Naive thymus-derived CD4-positive, alpha-beta T cell (primary cell): ENCODE measurements at places on chromosomes 3 and 15.
A peak's percentile ranks its signal among the peaks of the same experiment; 100 is the strongest.

GRCh38 chr15:81686021-81686420, 312.0 kb upstream of the TMC3 start:
- H3K4me3 ChIP-seq = no peak overlapping the region
- no peak overlapping the region for H3K27ac ChIP-seq
- no peaks in the 10 kb centered on the region for H3K36me3 ChIP-seq
- H3K4me1 ChIP-seq = no peaks in the 10 kb centered on the region
- H3K27me3 ChIP-seq = no peaks in the 10 kb centered on the region

GRCh38 chr15:101660005-101660404, 7.8 kb upstream of the TM2D3 start:
- no peak for DNase-seq
- H3K27ac ChIP-seq = no peak overlapping the region
- no peaks in the 10 kb centered on the region for H3K4me1 ChIP-seq
- H3K4me3 ChIP-seq = no peak overlapping the region

DNA sequence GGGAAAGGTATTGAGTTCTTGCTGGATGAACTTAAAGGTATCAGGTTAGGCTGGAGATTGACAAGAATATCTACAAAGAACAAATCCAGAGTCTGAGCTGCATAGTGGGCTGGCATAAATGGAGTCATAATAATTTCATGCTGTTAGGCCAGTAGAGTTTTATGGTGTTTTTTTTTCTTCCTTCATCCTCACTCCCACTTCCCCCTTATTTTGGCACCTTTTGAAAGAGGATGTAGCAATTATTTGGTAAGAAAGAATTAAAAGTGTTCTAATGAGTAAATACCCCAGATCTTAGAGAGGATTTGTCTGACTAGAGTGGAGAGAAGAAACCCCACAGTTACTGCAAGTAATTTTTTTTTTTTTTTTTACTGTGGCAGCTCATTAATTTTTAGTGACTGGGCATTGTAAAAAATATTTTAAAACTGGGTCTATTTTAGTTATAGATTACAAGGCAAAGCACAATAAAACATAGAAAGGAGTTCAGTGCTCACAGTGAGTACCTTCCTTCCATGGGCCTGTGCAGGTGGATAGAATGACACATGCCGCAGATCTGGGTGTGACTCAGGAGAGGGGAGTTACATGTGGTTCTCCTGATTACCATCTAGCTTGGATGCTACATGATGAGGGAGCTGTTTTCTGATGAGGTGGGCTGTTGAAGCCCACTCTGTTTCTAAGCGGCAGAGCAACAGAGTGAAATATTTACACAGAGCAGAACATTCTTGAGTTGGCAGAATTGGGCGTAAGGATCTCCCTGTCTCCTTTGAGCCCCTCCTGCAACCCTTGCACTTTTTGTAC, 5.3 kb downstream of the EDEM1 start:
- no peaks in the 10 kb centered on the region for H3K36me3 ChIP-seq
- H3K4me1 ChIP-seq = peaks cover 70% of the 10 kb centered on the region
- peak overlapping the region; percentile 59 for H3K27ac ChIP-seq
- H3K27me3 ChIP-seq = no peaks in the 10 kb centered on the region

GRCh38 chr15:44596511-44597010, 59.6 kb downstream of the EIF3J start:
- H3K4me1 ChIP-seq = no peaks in the 10 kb centered on the region
- no peaks in the 10 kb centered on the region for H3K36me3 ChIP-seq
- DNase-seq = no peak
- no peak overlapping the region for H3K4me3 ChIP-seq

DNA sequence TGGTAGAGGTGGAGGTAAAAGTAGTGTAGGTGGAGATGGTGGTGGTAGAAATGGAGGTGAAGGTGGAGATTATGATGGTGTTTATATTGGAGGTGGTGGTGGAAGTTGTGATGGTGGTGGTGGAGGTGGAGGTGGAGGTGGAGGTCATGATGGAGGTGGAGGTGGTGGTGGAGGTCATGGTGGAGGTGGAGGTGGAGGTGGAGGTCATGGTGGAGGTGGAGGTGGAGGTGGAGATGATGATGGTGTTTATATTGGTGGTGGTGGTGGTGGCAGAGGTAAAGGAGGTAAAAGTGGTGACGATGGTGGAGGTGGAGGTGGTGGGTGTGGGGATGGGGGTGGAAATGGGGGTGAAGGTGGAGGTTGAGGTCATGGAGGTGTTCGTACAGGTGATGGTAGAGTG, 107.8 kb downstream of the ASB7 start:
- no peak overlapping the region for H3K4me3 ChIP-seq
- no peaks in the 10 kb centered on the region for H3K4me1 ChIP-seq
- no peaks in the 10 kb centered on the region for H3K36me3 ChIP-seq
- no peak overlapping the region for H3K27ac ChIP-seq
- no peak for DNase-seq

DNA sequence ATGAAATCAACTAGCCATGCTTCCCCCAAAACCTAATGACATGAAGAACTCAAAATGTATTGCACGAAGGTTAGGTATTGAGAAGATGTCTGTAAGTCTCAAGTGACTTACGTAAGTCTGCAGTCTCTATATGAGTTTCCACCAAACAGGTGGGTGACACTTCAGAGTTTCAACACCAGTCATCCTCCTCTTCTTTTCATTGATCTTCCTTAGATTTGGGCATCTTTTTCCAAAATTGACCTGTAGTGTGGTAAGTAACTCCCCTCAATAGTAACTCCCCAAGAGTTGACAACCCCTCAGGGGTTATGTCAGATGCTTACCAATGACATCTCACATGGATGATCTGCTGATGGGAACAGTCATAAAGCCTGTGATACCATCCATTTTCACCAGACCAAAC, 46.1 kb downstream of the GPR176 start:
- H3K4me3 ChIP-seq = no peak overlapping the region
- no peaks in the 10 kb centered on the region for H3K36me3 ChIP-seq
- no peak for DNase-seq
- no peaks in the 10 kb centered on the region for H3K4me1 ChIP-seq
- H3K27me3 ChIP-seq = no peaks in the 10 kb centered on the region

DNA sequence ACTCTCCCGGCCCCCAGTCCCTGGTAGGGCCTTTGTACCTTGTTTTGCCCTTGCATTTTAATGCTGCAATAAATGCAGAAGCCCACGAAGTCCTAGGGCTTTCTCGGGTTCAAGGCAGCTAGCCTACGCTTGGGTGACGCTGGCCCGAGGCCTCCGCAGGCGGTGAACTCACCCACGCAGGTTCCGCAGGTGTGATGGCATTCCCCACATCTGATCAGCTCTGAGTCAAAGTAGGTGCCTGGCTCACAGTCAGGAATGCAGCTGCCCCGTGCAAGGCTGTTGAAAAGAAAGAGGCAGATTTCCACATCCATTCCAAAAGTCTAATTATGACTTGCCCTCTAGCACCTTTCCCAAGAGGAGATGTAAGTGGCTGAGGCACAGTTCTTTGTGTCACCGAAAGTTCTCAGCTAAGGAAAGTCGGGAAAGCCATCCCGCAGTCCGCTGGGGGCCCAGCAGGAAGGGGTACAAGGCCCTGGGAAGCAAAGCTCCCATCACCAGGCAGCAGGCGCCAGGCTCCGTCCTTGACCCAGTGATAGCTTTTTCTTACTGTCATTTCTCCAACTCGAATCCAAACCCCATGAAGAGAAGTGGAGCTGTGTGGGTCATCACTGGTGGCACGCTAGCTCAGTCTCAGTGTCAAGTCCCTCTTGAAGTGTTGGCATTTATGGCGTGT, 23.2 kb upstream of the SNRPA1 start:
- H3K4me3 ChIP-seq = no peak overlapping the region
- no peaks in the 10 kb centered on the region for H3K36me3 ChIP-seq
- no peaks in the 10 kb centered on the region for H3K27me3 ChIP-seq
- DNase-seq = no peak

DNA sequence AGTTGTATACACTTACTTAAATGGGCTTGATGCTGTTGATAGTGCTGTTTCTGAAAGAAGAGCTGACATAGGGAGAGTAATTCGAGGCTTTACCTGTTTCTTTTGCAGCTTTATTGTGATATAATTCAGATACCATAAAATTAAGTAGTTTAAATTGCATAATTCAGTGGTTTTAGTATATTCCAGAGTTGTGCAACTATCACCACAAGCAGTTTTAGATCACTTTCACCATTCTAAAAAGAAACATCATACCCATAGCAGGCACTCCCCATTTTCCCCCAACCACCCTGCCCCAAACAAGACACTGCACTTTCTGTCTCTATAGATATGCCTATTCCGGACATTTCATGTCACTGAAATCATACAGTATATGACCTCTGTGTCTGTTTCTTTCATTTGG, 98.5 kb downstream of the MTHFS start:
- H3K36me3 ChIP-seq = no peaks in the 10 kb centered on the region
- no peak overlapping the region for H3K27ac ChIP-seq
- H3K4me3 ChIP-seq = no peak overlapping the region
- no peaks in the 10 kb centered on the region for H3K27me3 ChIP-seq
- DNase-seq = no peak
- no peaks in the 10 kb centered on the region for H3K4me1 ChIP-seq

- H3K27ac ChIP-seq = no peak overlapping the region
- H3K27me3 ChIP-seq = no peaks in the 10 kb centered on the region
- no peak for DNase-seq
These were observed 27.2 kb downstream of the AQR start for GRCh38 chr15:34942363-34942762.

- H3K36me3 ChIP-seq = no peaks in the 10 kb centered on the region
- H3K4me3 ChIP-seq = no peak overlapping the region
- no peak for DNase-seq
- H3K27ac ChIP-seq = no peak overlapping the region
- H3K4me1 ChIP-seq = no peaks in the 10 kb centered on the region
These were observed 192.5 kb upstream of the CGNL1 start for GRCh38 chr15:57183614-57184344.

- H3K27ac ChIP-seq = no peak overlapping the region
- DNase-seq = no peak
- H3K27me3 ChIP-seq = no peaks in the 10 kb centered on the region
- H3K36me3 ChIP-seq = no peaks in the 10 kb centered on the region
These were observed 12.5 kb downstream of the PCOLCE2 start for GRCh38 chr3:142876417-142876816.

GRCh38 chr3:36434687-36435426, 54.6 kb downstream of the STAC start:
- DNase-seq = no peak
- H3K4me3 ChIP-seq = no peak overlapping the region
- H3K27me3 ChIP-seq = no peaks in the 10 kb centered on the region
- H3K27ac ChIP-seq = no peak overlapping the region
- H3K4me1 ChIP-seq = no peaks in the 10 kb centered on the region
- H3K36me3 ChIP-seq = no peaks in the 10 kb centered on the region

DNA sequence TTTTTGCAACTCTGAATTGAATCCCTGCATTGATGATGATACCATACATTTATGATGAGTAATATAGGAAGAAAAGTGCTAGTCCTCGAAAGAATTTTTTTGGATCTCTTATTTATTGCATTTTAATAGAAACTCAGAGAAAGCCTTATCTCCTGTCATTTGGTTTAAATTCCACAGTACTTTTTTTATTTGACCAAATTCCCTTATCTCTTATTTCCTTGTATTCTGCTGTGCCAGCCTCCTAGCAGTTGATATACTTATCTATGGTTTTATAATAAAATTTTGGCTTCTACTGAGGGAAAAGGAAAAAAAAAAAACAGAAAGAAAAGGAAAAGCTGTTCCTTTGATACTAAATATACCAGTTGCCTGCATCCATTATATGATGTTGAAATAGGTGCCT, 535.1 kb upstream of the NR2F2 start:
- H3K27ac ChIP-seq = no peak overlapping the region
- H3K4me1 ChIP-seq = no peaks in the 10 kb centered on the region
- no peaks in the 10 kb centered on the region for H3K27me3 ChIP-seq
- H3K4me3 ChIP-seq = no peak overlapping the region
- no peak for DNase-seq
- H3K36me3 ChIP-seq = no peaks in the 10 kb centered on the region

DNA sequence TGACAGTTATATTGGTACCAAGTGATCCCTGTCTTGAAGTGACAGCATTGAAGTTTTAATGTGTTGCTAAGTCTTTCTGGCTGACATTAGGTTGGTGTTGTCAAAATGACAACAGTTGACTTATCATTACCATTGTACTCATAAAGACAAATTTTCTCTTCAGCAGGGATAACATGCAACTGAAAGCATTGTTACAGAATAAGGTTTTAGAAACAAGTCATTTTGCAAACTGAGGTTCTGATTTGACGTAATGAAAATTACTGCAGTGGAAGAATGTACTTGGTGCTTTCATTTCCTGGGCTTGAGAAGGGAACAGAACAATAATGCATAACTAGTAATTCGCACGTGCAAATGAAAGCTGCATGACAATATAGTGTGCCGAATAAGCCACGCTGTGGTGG, 75.1 kb downstream of the MOBP start:
- no peaks in the 10 kb centered on the region for H3K27me3 ChIP-seq
- no peak overlapping the region for H3K4me3 ChIP-seq
- no peak overlapping the region for H3K27ac ChIP-seq
- no peak for DNase-seq

DNA sequence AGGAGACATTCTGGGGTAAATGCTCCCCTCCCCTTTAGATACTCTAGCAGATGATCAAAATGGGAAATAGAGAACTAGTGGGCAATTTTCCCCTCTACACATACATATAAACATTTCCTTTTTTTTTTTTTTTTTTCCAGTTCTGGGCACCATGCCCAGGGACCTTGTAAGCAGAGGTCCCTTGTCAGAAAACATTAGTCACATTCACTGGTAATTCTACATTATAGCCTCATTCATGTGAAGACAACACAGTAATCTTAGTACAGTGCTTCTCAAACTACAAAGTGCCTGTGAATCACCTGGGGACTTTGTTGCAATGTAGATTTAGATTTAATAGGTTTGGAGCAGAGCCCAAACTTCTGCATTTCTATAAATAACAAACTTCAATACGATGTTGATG, 60.1 kb upstream of the ACTC1 start:
- H3K27ac ChIP-seq = no peak overlapping the region
- no peaks in the 10 kb centered on the region for H3K4me1 ChIP-seq
- H3K4me3 ChIP-seq = no peak overlapping the region
- no peaks in the 10 kb centered on the region for H3K27me3 ChIP-seq
- no peak for DNase-seq
- peaks cover 4% of the 10 kb centered on the region for H3K36me3 ChIP-seq

GRCh38 chr15:25179673-25180511, 225.1 kb downstream of the SNRPN start:
- peak; percentile 8 for DNase-seq
- H3K4me1 ChIP-seq = no peaks in the 10 kb centered on the region
- H3K4me3 ChIP-seq = no peak overlapping the region
- no peak overlapping the region for H3K27ac ChIP-seq
- no peaks in the 10 kb centered on the region for H3K27me3 ChIP-seq

- H3K4me1 ChIP-seq = no peaks in the 10 kb centered on the region
- no peaks in the 10 kb centered on the region for H3K27me3 ChIP-seq
- no peak overlapping the region for H3K27ac ChIP-seq
- no peak overlapping the region for H3K4me3 ChIP-seq
- DNase-seq = no peak
These were observed 599.5 kb upstream of the KCNMB2 start for GRCh38 chr3:177936721-177937120.

DNA sequence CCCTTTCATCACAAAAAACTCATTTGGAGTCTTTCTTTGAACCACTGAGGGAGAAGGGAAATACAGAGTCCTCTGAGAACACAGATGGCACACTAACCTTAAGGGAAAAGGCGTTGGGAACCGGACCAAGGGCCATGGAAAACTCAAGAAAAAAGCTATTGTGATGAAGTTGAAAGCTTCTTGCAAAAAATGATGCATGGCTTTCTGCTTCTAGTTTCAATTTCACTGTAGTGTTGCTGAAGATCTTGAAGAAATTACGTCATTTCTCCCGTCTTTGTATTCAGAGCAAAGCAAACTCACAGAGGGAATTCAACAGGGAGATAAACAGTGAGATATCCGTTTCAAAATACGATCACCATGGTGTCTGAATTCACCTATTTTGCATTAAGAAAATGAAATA, 642.3 kb upstream of the ADAMTS9 start:
- no peaks in the 10 kb centered on the region for H3K27me3 ChIP-seq
- no peak overlapping the region for H3K27ac ChIP-seq
- no peak for DNase-seq
- H3K36me3 ChIP-seq = no peaks in the 10 kb centered on the region
